ENCODE measurements at places on chromosomes 11 and 22.

DNA sequence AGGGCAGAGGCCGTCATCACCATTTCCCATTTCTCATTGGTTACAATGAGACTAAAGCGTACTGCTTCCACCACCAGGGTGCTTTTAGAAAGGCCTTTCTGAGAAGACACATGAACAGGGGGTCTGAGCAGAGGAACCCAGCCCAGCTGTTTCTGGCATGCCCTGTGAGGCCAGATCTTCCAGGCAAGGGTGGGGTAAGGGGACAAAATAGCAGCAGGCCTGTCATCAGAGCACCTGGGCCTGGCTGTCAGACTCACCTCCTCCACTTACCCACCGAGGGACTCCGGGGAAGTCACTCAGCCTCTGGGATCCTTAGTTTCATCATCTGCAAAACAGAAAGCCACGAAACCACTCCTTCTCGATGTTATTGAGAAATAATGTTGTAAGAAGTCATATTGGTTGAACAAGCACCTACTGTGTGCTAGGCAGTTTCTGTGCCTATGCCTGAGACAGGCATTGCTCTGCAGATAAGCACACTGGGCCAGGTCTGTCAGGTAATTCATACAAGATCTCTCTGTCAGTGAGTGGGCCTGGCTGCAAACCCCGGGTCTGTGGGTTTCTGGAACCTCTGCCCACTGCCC is 8.8 kb upstream of the WNT11 start:
- no peak for DNase-seq

DNA sequence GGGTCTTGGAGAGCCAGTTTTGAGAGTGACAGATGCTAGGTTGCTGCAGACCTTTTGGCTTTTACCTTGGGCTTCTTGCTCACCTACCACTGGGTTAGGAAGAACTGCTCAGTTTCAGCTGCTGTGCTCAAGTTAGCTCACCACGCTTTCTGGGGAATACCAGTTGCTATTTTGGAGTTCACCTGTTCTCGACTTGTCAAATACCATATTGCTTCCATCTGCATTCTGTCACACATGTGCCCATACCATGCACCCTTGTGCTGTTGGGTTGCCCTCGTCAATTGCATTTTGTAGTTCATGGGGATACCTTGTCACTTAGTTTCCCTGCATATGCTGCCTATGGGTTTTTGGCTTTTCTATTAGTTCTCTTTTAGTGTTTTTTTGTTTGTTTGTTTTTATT is 23.0 kb upstream of the BARX2 start:
- no peak for DNase-seq

- DNase-seq = no peak
Measured at GRCh38 chr22:28951530-28951929, 68.2 kb downstream of the ZNRF3 start.

DNA sequence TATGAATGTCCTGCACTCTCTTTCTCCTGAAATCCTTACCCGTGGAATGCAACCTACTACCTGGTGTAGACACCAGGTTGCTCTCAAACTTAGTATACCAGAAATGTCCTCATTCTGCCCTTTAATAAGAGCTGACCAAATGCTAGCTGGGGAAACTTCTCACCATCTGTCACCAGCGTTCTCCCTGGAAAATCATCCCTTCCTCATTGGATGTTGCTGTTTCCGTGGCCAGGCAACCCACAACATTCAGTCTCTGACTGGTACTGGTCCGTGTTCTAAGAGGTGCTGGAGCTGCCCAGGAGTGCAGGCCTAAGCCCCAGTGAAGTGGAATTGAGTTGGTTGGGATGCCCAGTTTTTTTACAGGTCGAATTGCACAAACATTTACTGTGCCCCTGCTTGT is 40.7 kb upstream of the RAB1B start:
- no peak for DNase-seq

GRCh38 chr11:119356349-119357031 is 10.0 kb upstream of the MFRP start:
- peak; percentile 89 for DNase-seq

- no peak for DNase-seq
Measured at GRCh38 chr11:60783141-60783484, 2.0 kb upstream of the MS4A10 start.

- no peak for DNase-seq
Measured at GRCh38 chr11:34665077-34665835, 44.4 kb downstream of the EHF start.

DNA sequence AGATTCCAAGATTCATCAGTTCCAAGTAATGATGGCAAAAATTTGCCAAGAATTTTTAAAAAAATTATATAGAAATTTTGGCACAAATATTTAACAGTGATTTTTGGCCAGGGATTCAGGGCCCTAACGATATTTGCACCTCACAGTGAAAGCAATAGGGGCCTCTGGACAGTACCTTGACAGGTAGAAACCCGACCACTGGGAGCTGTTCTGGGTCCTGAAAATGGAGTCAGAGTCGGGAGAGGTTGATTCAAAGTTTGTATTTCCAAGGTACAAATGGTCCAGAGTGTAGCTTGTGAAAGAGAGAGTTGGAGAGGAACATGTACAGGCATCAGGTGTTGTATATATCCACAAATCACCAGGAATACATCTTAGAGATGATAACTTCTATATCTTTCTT is 41.6 kb downstream of the MRGPRX2 start:
- DNase-seq = no peak

DNA sequence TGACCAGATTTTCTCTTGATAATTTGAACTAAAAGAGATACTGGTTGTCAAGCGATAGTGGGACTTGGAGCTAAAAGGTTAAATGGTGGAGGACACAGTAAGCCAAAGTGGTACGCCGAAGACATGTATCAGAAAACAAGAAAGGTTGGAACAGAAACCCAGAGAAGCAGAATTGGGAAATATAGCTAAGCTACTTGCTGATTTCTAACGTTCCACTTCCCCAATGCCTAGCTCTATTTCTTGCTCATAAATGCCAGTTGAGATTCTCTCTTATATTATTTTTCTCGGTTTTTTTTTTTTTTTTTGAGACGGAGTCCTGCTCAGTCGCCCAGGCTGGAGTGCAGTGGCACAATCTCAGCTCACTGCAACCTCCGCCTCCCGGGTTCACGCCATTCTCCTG is 12.7 kb downstream of the TMEM41B start:
- DNase-seq = no peak

DNA sequence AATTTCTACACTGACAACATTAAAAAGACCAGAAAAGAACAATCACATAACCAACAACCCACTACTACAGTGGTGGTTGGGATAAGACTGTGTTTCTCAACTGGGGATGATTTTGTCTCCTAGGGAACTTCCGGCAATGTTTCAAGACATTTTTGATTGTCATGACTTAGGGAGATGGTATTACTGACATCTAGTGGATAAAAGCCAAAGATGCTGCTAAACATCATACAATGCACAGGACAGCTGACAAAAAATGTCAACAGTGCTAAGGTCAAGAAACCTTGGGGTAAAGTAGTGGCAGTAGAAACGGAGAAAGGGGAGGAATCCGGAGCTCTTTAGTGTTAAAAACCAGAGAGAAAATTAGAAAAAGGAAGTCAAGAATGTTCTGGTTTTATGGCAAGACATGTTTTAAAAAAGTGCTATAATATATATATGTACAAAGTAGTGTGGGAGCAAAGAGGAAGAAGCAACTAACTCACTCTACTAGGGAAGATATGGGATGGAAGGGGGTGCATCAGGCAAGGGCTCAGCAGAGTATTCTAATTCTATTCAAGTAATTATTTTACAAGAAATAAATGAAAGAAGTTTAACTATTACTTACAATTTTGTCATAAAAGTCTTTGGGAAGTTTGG is 37.2 kb downstream of the CKAP5 start:
- no peak for DNase-seq

DNA sequence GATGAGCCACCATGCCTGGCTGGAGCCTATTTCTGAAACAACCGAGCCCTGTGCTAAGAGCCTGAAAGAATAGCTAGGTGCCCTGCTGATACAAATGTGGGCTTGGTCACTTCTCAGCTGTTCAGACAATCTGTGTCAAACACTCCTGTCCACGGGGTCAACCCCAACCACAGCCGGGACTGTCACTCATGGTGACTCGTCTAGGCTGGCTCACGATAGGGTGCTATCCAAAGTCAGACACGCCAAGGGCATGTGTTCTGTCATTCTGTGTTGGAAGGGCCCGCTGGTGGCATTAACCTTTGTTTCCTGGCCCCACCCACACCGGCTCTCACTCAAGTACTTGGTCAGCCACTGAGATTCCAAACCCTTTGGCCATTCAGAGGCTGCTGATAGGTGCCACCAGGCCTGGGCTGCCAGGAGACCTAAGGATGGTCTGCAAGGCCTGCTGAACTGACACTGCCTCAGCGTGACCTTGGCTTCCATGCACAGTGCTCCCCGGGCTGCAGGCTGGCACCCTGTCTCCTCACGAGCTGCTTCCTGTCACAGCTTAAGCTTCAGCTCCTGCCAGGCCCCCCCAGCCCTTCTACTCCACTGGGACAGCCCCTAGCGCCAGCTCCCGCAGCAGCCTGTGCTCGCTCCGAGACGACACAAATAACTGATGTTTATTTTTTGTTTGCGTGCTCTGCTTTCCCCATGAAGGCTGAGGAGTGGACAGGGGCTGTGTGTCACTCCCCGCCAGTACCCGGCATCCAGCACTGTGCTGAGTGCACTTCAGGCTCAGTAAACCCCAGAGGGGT is 14.2 kb upstream of the CDC42BPG start:
- peak; percentile 80 for DNase-seq

DNA sequence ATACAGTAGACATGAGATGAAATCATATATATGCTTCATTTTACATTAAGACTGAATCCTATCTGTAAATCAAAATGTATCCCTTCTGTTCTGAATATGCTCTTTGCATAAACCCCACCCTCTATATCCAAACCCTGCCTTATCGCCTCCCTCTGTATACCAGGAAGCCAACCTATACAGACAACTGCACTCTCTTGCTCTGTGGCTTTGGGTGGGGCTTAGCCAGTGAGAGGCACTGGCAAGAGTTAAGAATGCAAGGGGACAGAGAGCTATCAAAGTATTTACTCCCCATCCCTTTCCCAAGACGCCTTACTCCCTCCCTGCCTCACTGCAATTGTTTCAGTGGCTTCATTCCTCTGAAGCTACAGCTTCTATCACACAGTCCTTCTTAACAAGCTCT is 309.8 kb downstream of the TTC28 start:
- DNase-seq = peak; percentile 28

- no peak for DNase-seq
Measured at GRCh38 chr11:99240192-99241030, 219.7 kb downstream of the CNTN5 start.

- no peak for DNase-seq
Measured at GRCh38 chr11:3122775-3123201, 42.3 kb downstream of the OSBPL5 start.

DNA sequence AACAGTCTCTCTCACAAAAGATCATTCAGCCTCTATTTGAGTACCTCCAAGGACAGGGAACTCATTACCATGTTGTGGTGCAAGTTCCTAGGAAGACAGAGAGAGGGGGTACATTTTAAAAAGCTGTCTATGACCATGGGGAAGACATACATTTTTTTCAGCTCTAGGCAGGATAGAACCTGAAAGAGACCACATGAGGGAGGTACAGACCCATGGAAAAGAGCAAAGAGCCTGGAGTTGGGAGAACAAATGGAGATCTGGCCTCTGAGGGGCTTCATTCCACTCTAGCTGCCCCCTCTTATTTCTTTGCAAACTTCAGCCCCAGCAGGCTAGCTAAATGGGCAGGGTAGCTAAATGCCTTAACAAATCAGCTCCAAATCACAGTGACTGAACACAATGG is 36.3 kb downstream of the KCNC1 start:
- no peak for DNase-seq

GRCh38 chr11:120807414-120808150 is 216.3 kb upstream of the TBCEL start:
- DNase-seq = no peak

- no peak for DNase-seq
Measured at GRCh38 chr11:109304159-109304558, 117.8 kb upstream of the C11orf87 start.

DNA sequence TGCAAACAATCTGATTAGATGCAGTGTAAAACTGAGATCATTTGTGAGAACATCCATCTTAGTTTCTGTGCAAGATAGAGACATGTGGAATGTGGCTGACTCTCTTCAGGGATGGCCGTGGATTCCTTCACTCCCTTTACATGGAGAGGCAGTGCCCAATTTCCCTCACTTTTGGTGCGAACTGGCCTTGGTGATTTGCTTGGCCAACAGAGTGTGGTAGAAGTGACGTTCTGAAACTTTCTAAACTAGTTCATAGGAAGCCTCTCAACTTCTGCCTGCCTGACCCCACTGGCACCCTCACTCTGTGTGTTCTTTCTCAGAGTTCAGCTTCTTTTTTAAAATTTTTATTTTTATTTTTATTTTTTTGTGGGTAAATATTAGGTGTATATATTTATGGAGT is 9.9 kb upstream of the SYT13 start:
- no peak for DNase-seq

GRCh38 chr11:65589444-65590239 is 6.0 kb downstream of the KCNK7 start:
- DNase-seq = peak; percentile 57

DNA sequence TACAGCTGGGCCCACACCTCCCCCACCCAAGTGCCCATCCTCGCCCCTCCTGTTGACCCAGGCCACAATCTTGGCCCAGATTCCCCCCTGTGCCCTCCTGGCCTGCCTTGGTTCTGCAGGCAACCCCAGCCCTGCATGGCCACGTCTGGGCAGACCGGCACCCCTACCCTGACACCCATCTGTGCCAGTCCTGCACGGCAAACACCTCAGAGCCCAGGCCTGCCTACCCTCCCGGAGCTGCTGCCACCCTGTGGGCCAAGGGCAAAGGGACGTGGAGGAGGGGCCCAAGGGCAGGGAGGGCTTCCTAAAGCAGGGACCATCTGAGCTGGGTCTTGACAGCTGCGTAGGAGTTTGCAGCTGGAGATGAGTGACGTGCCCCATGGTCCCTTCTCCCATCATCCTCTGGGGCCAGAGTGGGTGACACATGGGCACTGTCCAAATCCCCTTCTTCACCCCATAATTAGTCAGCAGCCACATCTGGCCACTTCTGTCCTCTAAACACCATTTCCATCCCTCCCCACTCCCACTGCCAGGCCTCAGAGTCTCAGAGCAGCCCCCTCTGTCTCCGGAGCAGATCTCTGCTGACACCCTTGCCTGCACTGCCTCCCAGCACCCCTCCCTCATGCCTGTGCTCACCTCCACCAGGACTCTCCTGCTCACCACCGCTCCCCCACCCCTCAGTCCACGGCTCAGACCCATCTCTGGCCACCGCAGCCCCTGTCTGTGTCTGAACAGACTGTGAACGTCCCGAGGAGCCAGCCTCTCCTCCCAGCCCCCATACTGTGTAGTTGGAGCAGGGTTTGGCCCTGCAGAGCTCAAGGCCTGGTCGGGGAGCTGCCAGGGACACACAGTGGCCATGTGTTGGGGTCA is 35.6 kb upstream of the PPARA start:
- DNase-seq = no peak

- no peak for DNase-seq
Measured at GRCh38 chr11:116458546-116458945, 314.2 kb downstream of the BUD13 start.

- DNase-seq = no peak
Measured at GRCh38 chr11:121429556-121429955, 22.6 kb upstream of the SORL1 start.

- DNase-seq = no peak
Measured at GRCh38 chr22:42742940-42743339, 22.3 kb upstream of the A4GALT start.

- DNase-seq = no peak
Measured at GRCh38 chr22:41231369-41231768, 9.4 kb downstream of the CHADL start.

- no peak for DNase-seq
Measured at GRCh38 chr11:69232821-69233743, 60.9 kb upstream of the MYEOV start.
